ENCODE measurements at places on chromosomes 4 and X. TPM values are rescaled to one million over a fixed set of nuclear protein-coding genes. Genes with fewer than 3 reads are reported as not detected.

Gene TKTL2
- not detected for polyA plus RNA-seq

Gene ZGRF1
- 7.1 TPM for polyA plus RNA-seq

Gene GPR119
- polyA plus RNA-seq, result not detected

Gene LEF1
- 4.0 TPM for polyA plus RNA-seq

Gene SSX4B
- not detected for polyA plus RNA-seq

Gene ARAF
- 49.0 TPM for polyA plus RNA-seq

Gene NKX3-2
- 0.15 TPM for polyA plus RNA-seq

Gene ETDA
- not detected for polyA plus RNA-seq

Gene HERC5
- 3.0 TPM for polyA plus RNA-seq

Gene SYP
- polyA plus RNA-seq, result 0.96 TPM

Gene DCAF12L1
- 1.5 TPM for polyA plus RNA-seq

Gene GLUD2
- 2.5 TPM for polyA plus RNA-seq

Gene LYAR
- polyA plus RNA-seq, result 17.6 TPM

Gene SORBS2
- polyA plus RNA-seq, result 33.8 TPM

Gene RRAGB
- 14.2 TPM for polyA plus RNA-seq

Gene RAB33A
- 0.75 TPM for polyA plus RNA-seq

Measured in muscle of back (tissue), 13 donors.